Right ventricle myocardium superior (tissue), 1 donor: ENCODE measurements at places on chromosomes 11 and 22. TPM values are rescaled to one million over a fixed set of nuclear protein-coding genes. Genes with fewer than 3 reads are reported as not detected.

- DNase-seq, result no peak
Measured at GRCh38 chr11:35058669-35059434, 80.1 kb upstream of the CD44 start.

GRCh38 chr22:37985751-37986281 is 1.5 kb upstream of the SOX10 start:
- no peak for DNase-seq

- peak; percentile 12 for DNase-seq
Measured at GRCh38 chr11:17512101-17512500, 32.1 kb downstream of the USH1C start.

MTMR2 gene
- 16.2 TPM for total RNA-seq

HTR3B gene
- not detected for total RNA-seq
